Fibroblast of skin of right biceps (primary cell): ENCODE measurements at places on chromosomes 12 and 14.
A peak's percentile ranks its signal among the peaks of the same experiment; 100 is the strongest.

- no peak for DNase-seq
These were observed 26.1 kb downstream of the KCTD10 start for GRCh38 chr12:109450980-109451379.

DNA sequence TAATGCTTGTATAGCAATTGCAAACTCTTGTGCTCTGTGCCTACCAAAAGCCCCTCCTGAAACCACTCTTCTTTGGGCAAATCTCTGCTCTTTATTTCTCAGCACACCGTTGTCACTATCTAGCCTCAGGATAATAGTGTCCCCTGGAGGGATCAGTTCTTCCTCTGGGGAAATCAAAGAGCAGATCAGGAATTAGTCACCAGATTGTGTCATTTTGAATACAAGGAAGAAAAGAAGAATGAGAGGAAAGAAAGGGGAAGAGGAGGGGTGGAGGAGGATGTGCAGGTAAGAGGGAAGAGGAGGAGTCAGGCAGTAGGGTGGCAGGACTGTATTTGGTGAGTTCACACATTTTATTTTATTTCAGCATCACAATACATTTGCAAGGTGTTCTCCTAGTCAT is 256.4 kb downstream of the GRIN2B start:
- DNase-seq, result no peak

- peak; percentile 98 for DNase-seq
These were observed at the start of gene RAD51AP1 for GRCh38 chr12:4538207-4539160. RAD51AP1 (plus strand) TSS chr12:4538890; CDS start chr12:4538940, 50 bp downstream.

DNA sequence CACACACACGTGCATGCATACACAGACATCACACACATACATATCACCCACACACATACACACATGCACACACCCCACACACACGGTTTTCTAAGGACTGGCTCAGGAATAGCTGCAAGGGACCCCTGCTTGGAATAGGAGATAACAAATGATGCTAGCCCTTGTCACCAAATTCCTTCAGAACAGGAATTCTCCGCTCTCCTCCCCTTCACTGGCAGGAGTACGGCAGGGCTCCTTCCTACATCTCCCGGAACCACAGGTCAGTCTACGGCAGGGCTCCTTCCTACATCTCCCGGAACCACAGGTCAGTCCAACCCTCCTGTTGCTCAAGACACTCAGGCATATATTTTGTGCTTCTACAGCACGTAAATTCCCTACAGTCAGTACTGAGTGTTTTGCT is 23.9 kb downstream of the PHLDA1 start:
- no peak for DNase-seq

- DNase-seq, result no peak
These were observed 75.7 kb upstream of the PPP4R3A start for GRCh38 chr14:91585856-91586255.

GRCh38 chr12:90905691-90906370 is 49.1 kb downstream of the CCER1 start:
- DNase-seq, result peak; percentile 70

- no peak for DNase-seq
These were observed 47.6 kb downstream of the ANO4 start for GRCh38 chr12:100842156-100842555.

DNA sequence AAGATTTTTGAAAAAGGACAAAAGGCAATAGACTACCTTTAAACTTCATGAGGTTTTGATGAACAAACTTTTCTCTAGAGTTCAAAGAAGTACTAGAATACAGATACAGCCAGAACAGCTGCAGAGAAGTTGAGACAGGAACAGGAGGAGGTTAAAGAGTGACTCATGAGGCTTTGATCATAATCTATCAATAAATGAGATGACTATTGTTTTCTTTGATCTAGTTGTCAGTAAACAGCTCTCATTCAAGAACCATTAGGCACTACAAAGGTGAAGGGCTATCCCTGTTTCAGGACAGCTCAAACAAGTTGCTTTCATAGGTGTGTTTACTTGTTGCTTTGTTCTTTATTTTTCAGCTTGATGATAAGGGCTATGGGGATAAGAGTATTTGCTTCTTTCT is 2.4 kb downstream of the WASHC3 start:
- DNase-seq, result no peak

DNA sequence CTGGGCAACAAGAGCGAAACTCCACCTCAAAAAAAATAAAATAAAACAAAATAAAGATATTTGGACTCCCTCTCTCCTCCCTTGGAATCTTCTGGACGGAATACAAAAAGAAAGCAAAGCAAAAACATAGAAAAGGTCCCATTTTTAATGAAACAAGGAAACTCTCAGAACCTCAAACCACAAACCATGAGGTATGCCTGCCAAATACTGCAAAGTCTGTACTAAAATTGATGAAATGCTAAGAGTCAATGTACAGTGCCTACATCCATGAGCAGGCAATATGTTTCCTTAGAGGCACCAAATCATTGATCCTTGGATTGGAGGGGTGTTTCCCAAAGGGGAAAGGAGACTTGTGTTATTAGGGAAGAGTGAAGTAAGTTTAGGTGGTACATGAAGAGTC is 8.2 kb upstream of the RPS6KA5 start:
- DNase-seq, result no peak

DNA sequence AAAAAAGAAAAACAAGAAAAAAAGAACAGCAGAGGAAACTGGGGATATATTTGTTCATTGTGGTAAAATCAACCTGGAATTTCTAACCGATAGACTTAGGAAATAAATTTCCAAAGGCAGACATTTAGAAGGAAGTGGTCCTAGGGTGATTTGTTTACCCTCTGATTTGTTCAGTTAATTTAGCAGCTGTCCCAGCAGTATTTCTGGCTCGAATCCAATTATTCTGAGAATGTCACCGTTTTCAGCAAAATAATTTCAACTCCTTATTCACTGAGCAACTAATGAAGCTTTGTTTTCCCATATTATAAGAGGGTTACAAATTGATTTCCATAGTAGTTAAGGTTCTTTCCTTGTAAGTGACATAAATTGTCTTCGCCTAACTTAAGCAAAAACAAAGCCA is 285.2 kb upstream of the SYT10 start:
- no peak for DNase-seq

DNA sequence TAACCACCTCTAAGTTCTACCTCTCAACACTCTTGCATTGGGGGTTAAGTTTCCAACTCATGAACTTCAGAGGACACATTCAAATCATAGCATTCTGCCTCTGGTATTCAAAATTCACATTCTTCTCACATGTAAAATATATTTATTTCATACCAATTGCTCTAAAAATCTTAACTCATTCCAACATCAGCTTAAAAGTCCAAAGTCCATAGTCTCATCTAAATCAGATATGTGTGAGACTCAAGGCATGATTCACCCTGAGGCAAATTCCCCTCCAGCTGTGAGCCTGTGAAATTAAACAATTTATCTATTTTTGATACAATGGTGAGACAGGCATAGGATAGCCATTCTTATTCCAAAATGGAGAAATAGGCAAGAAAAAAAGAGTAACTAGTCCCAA is 214.0 kb downstream of the RGS6 start:
- no peak for DNase-seq

- peak; percentile 65 for DNase-seq
These were observed 962 bp downstream of the LEMD3 start for GRCh38 chr12:65170209-65170881.

GRCh38 chr12:104480012-104480411 is 23.3 kb downstream of the CHST11 start:
- no peak for DNase-seq
